Hippocampal formation (tissue), 2 donors: ENCODE measurements at places on chromosomes 7 and 10.

- DNase-seq: no peak
These were observed 81.5 kb upstream of the PDGFA start for GRCh38 chr7:601036-601594.

GRCh38 chr10:3886191-3886590 lies 101.2 kb upstream of the KLF6 start:
- DNase-seq: no peak

DNA sequence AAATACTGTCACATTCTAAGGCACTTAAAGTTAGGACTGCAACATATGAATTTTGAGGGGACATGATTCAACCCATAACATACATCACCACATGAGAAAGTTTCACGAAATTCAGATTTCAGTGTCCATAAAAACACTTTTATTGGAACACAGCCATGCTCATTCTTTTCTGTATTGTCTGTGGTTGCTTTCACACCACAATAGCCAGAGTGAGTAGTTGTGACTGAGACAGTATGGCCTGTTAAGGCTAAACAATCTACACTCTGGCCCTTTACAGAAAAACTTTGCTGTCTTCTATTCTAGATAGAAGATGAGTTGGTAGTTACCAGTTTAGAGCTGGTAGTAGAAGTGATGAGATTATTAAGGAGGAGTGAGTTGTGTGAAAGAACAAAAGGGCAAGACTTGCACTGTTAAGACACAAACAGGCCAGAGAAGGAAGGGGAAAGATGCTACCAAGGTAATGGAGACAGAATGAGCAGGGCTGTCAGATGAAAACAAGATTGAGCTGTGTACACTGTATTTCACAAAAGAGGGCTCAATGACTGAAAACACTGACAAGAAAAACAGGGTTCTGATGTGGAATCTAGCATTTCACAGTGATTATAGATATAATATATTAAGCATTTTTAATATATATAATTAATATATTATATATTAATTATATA lies 108.6 kb downstream of the PPP1R3A start:
- DNase-seq: no peak

GRCh38 chr10:30687698-30688213 lies 58.2 kb upstream of the LYZL2 start:
- DNase-seq: peak; percentile 25

GRCh38 chr10:86253091-86254072 lies 113.2 kb downstream of the GRID1 start:
- no peak for DNase-seq

GRCh38 chr7:17965603-17966002 lies 25.3 kb upstream of the SNX13 start:
- DNase-seq: no peak

- no peak for DNase-seq
These were observed 821.5 kb upstream of the IGFBP3 start for GRCh38 chr7:46742601-46743000.

DNA sequence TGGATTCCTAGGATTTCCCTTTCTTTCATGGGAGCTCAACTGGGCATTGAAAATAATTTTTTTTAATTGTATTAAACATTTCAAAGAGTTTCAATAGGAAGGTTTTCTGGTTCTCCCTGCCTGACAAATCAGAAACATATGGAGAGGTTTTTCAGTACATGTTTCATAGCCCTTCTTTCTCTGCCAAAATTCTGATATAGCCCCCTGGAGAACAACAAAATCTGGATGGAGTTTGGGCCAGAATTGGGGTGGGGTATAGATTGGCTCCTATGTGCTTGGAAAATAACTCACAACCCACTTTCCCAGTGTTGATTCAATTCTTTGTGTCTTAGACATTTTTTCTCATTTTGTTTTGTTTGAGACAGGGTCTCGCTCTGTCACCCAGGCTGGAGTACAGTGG lies 24.6 kb upstream of the EIF4H start:
- DNase-seq: no peak

- DNase-seq: no peak
These were observed 171.3 kb downstream of the MLLT10 start for GRCh38 chr10:21705142-21705827.

GRCh38 chr7:66859794-66860645 lies 61.0 kb upstream of the TMEM248 start:
- DNase-seq: no peak

DNA sequence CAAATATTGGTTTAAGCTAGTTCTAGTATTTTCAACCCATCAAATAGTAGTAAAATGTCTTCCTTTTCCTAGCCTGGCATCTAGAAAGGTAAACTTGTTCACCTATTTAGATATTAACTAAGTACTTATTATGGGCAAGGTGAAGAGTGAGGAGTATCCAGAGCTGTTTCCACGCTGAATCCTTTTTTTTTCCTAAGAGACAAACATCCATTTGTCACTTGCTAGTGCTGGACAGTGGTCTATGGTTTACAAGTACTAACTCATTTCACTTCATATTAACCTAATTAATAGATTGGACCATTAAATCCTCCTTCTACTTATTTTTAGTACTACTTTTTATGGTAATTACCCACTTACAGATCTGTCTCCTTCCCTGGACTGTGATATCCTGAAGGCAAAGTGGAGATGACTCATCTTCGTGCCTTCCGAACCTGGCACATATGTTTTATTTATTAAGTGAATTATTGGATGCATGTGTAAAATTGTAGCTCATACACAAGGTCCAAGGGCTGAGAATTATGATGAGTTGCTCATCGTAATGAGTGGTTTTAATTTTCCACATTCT lies 159.6 kb upstream of the IGFBP3 start:
- DNase-seq: no peak

GRCh38 chr7:129741743-129742213 lies 130.3 kb downstream of the NRF1 start:
- no peak for DNase-seq

DNA sequence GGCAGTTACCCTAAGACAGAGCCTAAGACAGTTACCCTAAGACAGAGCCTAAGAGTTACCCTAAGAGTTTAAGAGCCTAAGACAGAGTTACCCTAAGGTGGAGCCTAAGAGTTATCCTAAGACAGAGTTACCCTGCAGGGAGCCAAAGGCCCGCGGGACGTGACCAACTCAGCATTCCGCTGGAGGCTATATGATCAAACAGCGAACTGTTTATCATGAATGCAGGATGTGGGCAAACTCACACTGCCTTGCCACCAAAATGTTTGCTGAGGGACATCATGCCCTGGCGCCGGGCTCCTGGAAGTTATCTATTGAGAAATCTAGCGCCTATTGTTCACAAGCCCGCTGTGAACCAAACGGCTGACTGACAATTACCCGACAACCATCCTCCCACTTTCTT lies 49.9 kb downstream of the BLVRA start:
- DNase-seq: no peak

GRCh38 chr10:43978091-43978490 lies 329.4 kb upstream of the ZNF32 start:
- DNase-seq: no peak

GRCh38 chr10:105509517-105509916 lies 868.4 kb downstream of the SORCS3 start:
- no peak for DNase-seq

DNA sequence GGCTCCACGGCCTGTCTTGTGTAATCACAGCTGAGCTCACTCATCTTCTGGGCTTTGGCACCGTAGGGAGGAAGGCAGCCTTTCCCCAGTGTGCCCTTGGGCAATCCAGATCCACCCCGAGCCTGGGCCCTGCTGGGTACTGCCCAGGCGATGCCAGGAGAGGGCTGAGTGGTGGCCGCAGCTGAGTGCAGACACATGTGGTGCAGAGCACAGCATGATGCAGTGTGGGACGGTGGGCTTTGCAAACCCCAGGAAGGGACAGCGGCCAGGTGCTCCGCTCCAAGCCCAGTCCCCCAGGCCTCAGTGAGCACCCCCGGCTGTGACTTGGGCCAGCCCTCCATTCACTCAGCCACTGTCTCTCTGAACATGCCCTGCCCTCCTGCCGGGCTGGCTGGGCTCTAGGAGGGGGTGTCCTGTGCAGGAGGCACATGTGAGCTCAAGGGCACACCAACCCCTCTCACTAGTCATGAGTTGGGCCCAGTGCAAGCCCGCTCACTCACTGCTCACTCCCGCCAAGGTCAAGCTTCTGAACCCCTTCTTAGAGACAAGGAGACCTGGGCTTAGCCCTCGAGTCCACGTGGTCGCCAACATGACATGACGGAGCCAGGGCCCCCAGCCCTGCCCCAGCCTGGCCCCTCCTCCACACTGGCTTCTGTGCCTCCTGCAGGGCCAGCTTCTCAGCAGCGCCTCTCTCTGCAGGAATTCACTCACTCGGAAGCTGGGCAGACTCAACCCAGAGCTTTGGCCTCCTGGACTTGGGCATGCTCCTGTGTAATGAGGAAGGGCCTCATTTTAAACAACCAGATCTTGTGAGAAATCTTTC lies 77.5 kb upstream of the INSIG1 start:
- no peak for DNase-seq

- DNase-seq: no peak
These were observed 28.1 kb downstream of the YWHAG start for GRCh38 chr7:76330673-76331072.

GRCh38 chr10:78260141-78260540 lies 226.5 kb downstream of the RPS24 start:
- no peak for DNase-seq

GRCh38 chr10:11036424-11037011 lies 18.8 kb downstream of the CELF2 start:
- peak; percentile 26 for DNase-seq

- DNase-seq: no peak
These were observed 21.0 kb downstream of the ITPRIP start for GRCh38 chr10:104317269-104317710.

GRCh38 chr7:81507221-81507620 lies 262.6 kb downstream of the HGF start:
- no peak for DNase-seq

GRCh38 chr10:75110006-75110632 lies 1.3 kb upstream of the SAMD8 start:
- DNase-seq: no peak

GRCh38 chr10:112581921-112582320 lies 134.9 kb downstream of the VTI1A start:
- no peak for DNase-seq

GRCh38 chr7:157113607-157114006 lies 25.1 kb upstream of the UBE3C start:
- DNase-seq: no peak

GRCh38 chr7:157609516-157609915 lies 272.7 kb downstream of the DNAJB6 start:
- DNase-seq: no peak

DNA sequence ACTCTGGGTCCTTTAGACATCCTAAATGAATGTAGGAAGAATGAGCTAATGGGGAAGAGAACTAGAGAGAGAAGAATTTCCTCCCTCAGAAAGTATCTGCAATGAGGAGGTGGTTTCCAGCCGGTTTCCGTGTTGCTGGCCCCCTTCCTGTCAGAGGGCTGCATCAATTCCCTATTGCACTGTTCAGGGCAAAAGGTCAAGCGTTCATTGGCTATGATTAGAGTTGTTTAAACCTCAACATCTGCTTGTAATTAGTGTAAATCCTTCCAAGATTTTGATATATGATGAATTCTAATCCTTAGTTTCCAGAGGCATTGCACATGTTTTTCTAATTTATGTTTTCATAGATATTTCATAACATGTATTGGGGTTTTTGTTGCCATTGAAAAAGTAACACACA lies 107.3 kb upstream of the SGCE start:
- no peak for DNase-seq

GRCh38 chr10:58201704-58202103 lies 66.0 kb downstream of the IPMK start:
- no peak for DNase-seq

- no peak for DNase-seq
These were observed 116.9 kb downstream of the SVOPL start for GRCh38 chr7:138584283-138584682.

DNA sequence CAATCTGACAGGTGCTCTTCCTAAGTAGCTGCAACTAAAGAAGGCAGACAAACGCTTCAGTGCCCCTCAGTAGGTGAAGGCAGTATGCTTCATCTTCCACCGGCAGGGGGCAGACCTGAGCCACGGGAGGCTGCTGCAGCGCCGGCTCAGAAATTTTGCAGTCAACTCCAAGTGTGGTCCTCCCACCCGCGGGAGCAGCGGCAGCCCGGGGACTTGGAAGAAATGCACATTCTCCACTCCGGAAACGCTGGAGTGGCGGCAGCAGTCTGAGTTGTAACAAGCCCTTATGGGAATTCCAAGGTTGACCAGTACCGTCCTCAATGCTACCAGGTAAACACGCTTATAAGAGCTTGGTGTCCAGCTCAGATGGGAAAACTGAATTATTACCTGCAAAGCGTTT lies 3.4 kb downstream of the IGFBP3 start:
- DNase-seq: peak; percentile 49

DNA sequence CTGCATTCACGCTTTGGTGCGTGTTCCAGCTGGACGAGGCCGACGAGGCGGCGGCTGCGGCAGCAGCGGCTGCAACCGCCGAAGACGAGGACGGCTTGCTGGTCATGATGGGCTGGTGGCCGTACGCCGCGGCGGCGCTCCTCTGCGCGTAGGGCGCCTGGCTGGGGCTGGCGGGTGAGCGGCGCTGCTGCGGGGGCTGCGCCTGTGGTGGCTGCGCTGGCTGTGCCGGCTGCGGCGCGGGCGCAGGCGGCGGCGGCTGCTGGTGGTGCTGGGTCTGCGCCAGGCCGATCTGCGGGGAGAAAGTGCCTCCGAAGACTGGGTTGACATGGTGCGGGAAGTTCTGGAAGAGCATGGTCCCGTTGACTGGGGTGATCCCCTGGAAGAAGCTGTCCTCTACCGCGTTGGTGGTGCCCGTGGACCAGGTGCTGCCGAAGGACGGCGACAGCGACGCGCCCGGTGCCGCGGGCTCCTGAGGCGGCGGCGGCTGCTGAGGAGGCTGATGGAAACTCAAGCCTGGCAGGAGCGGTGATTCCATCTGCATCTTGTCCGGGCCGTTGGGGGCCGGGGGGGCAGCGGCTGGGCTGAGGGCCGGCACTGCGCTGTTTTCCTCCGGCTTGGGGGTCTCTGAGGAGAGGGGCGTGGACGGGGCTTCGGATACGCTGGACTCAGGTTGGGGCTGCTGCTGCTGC lies 51.1 kb downstream of the CPEB3 start:
- DNase-seq: peak; percentile 56

DNA sequence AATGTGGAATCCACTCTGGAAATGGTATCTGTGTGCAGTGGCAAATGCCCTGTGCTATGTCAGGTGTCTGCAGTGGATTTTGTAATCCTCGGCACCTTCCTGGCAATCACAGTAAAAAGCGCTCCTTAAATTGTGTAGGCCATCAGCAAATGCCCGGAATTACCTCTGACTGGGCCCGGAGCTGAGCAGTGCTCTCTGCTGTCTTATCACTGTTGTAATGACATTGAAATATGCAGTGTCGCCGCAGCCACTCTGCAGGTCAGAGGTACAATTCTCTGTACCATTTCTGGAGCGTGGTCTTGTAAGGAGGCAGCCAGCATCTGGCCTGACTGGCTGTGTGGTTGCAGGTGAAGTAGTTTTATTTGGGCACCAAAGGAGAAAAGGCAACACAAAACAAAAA lies 416.4 kb upstream of the MKI67 start:
- DNase-seq: no peak
